ENCODE measurements at places on chromosomes 11 and 22.

DNA sequence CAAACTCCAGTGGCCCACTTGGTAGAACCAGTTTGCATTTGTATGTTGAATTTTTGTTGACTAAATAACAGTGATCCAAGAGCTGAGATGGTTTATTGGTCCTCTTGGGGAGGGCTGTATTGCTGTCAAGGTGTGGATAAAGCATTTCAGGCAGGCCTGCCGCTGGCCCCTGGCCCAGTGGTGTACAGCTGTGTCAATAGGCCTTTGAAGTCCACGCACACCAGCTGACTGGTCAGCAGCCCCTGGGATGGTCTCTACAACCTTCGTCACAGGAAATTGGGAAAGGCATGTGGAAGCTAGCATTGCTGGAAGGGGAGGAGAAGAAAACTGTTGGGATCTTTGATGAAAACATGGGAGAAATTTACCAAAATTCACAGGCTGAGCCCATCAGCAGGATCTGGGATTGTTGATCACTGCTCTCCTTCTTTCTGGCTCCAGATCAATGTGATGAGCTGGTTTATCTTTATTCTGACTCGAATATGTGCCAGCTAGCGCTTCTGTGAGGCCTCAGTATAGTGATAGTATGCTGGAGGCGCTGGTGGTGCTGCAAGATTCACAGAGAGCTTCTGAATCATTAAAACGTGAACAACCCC, 12.5 kb upstream of the E2F8 start:
- H3K27me3 ChIP-seq, result no peaks in the 10 kb centered on the region
- no peaks in the 10 kb centered on the region for H3K4me1 ChIP-seq
- DNase-seq, result no peak

DNA sequence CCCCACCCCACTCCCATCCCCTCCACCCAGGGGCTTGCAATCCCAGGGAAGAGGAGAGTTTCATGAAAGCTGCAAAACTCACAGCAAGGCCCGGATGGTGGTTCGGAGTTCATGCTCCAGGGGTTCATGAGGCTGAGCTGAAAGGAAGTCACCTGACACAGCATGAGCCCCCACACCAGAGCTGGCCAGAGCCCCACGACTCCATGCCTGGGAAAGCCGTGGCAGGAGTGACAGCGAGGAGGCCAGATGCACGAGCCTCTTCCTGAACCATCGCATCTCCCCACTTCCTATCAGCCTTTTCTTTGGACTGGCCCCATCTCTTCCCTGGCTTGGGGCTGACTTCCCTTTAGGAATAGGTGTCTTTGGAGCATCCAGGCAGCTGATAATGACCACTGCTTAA, 105.8 kb downstream of the ABTB2 start:
- peaks cover 7% of the 10 kb centered on the region for H3K4me1 ChIP-seq
- no peak for DNase-seq
- no peaks in the 10 kb centered on the region for H3K36me3 ChIP-seq
- no peak overlapping the region for H3K27ac ChIP-seq
- no peak overlapping the region for H3K4me3 ChIP-seq

GRCh38 chr22:46754110-46754799, 8.2 kb upstream of the TBC1D22A start:
- H3K27ac ChIP-seq, result peak overlapping the region; percentile 88
- H3K36me3 ChIP-seq, result no peaks in the 10 kb centered on the region
- H3K27me3 ChIP-seq, result no peaks in the 10 kb centered on the region
- peaks cover 18% of the 10 kb centered on the region for H3K4me1 ChIP-seq
- H3K4me3 ChIP-seq, result no peak overlapping the region

DNA sequence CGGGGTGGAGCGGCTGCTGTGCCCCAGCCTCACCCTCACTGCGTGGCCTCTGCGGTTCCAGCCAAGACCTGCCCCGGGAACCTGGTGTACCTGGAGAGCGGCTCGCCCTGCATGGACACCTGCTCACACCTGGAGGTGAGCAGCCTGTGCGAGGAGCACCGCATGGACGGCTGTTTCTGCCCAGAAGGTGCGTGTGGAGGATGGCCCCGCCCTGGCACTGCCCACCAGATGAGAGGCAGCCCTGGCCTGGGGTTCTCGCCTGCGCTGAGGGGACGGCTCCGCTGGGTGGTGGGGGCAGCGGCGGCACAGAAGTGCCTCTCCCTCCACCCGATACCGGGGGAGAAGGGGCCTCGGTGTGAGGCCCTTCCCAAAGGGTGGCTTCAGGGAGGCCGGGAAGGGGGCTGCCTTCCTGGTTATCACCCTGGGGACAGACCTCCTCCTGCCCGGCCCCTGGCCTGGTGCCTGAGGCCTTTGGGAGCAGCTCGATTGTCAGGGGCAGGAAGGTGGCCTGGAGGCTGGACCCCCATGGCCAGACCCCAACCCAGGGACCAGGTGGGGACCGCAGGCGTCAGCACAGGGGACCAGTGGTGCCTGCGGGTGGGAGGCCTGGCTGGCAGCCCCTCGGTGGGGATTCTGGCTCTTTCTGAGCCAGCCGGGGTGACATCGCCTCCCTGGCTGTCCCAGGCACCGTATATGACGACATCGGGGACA, 7.1 kb downstream of the MUC2 start:
- H3K27ac ChIP-seq, result no peak overlapping the region
- no peak overlapping the region for H3K4me3 ChIP-seq
- DNase-seq, result no peak
- H3K27me3 ChIP-seq, result no peaks in the 10 kb centered on the region

DNA sequence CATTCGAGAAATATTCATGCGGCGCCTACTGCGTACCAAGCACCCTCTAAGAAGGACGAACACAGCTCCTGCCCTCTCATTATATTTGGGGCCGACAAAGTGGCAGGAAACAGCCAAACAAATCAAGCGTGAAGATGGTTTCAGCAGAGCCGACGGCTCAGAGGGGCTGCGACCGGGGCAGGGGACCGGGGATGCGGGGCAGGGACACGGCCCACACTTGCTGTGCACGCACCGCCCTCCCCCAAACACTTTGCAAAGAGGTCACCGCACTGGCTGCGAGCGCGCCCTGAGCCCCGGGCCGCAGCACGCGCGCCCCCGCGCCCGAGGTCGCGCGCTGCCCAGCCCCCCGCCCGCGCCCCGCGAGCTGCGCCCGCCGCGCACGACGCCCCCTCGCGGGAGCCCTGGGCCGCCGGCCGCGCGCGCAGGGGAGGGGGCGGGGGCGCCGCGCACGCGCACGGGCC, 255 bp upstream of the SYNGR1 start:
- H3K4me3 ChIP-seq, result peak overlapping the region; percentile 47
- peak overlapping the region; percentile 56 for H3K27ac ChIP-seq
- H3K36me3 ChIP-seq, result no peaks in the 10 kb centered on the region
- H3K4me1 ChIP-seq, result peaks cover 17% of the 10 kb centered on the region

DNA sequence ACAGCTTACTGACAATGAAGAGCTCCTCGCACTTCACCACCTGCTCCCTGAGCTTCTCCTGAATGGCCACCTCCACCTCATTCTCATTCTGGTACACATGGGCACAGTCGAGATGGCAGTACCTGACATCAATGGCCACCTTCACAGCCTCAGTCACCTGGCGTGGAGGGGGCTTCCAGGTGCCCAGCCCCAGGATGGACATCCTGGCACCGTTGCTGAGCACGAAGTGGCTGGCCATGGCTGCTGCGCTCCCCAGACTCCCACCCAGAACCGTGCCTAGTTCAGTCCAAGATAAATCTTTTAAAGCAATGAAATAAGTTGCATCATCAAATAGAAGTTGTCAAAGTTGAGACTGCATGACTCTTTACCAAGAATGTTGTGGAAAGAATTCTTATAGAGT, 128.1 kb upstream of the SOX6 start:
- H3K36me3 ChIP-seq, result no peaks in the 10 kb centered on the region
- H3K27me3 ChIP-seq, result no peaks in the 10 kb centered on the region
- H3K4me3 ChIP-seq, result no peak overlapping the region
- H3K27ac ChIP-seq, result no peak overlapping the region
- H3K4me1 ChIP-seq, result no peaks in the 10 kb centered on the region

DNA sequence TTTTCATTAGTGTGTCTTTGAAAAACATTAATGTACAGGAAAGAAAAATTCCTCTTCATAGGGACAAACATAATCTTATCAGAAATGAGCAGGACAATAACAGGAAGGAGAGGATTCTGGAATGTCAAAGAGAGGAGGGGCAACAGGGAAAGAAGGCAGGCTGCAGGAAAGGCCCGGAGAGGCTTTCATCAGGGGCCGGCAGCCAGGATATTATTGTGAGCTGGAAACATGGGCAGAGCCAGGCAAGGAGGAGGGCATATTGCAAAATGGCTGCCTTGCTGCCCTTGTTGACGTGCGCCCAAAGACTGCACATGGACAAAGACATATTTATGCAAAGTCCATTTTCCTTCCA, 433.7 kb downstream of the ETS1 start:
- H3K27me3 ChIP-seq, result peaks cover 5% of the 10 kb centered on the region
- H3K36me3 ChIP-seq, result no peaks in the 10 kb centered on the region
- H3K4me3 ChIP-seq, result no peak overlapping the region
- no peak for DNase-seq
- no peaks in the 10 kb centered on the region for H3K4me1 ChIP-seq

GRCh38 chr11:34512840-34513681, 533 bp downstream of the ELF5 start:
- peak; percentile 73 for DNase-seq
- no peaks in the 10 kb centered on the region for H3K36me3 ChIP-seq
- no peaks in the 10 kb centered on the region for H3K27me3 ChIP-seq

- no peak for DNase-seq
- no peaks in the 10 kb centered on the region for H3K36me3 ChIP-seq
- H3K27ac ChIP-seq, result no peak overlapping the region
- no peaks in the 10 kb centered on the region for H3K4me1 ChIP-seq
- H3K27me3 ChIP-seq, result no peaks in the 10 kb centered on the region
Measured at GRCh38 chr22:46209262-46209661, 40.8 kb downstream of the CDPF1 start.

DNA sequence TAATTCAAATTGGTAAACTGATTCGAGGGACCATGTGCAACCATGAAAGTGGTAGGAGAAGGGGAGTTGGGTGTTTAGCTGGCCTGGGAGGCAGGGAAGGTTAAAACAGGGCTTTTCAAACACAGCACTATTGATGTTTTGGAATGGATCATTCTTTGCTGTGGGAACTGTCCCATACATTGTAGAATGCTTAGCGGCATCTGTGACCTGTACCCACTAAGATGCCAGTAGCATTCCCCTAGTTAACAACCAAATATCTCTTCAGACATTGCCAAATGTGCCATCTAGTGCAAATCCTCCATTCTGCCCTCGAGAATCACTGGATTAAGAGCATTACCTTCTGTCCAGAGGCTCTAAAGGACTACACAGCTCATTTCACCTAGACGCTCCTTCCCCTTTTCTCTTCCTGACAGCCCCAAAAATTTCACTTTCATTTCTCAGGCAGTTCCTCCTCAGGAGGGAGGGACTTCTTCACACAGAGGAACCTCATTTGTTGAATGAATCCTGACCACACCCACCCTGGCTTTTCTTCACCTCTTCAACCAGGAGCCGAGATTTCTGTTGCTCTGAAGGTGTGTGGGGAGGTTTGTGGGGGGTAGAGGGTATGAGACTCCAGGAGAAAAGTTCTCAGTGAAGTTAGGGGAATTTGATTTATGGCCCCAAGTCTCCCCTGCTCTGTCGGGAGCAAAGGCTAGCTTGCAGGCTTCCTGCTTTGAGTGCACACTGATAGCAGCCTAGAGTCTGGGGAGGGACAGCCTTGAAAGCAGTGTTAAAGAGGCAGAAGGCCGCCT, at the start of gene TRIM34:
Gene TRIM34 (plus strand): TSS at position 513 of the 791 bp plus-strand sequence. CDS start 7,331 bp downstream, outside the sequence.
- peak; percentile 76 for DNase-seq
- peaks cover 32% of the 10 kb centered on the region for H3K4me1 ChIP-seq
- no peaks in the 10 kb centered on the region for H3K27me3 ChIP-seq
- no peaks in the 10 kb centered on the region for H3K36me3 ChIP-seq
- peak within 1 kb of the TSS; percentile 57 for H3K27ac ChIP-seq
- H3K4me3 ChIP-seq, result peak within 1 kb of the TSS; percentile 12

GRCh38 chr11:72396041-72396440, 38.3 kb downstream of the CLPB start:
- H3K27me3 ChIP-seq, result no peaks in the 10 kb centered on the region
- no peak overlapping the region for H3K27ac ChIP-seq
- no peak overlapping the region for H3K4me3 ChIP-seq

GRCh38 chr11:116272181-116272789, 500.5 kb downstream of the BUD13 start:
- DNase-seq, result no peak
- H3K36me3 ChIP-seq, result no peaks in the 10 kb centered on the region
- H3K4me3 ChIP-seq, result no peak overlapping the region
- peaks cover 19% of the 10 kb centered on the region for H3K27me3 ChIP-seq

DNA sequence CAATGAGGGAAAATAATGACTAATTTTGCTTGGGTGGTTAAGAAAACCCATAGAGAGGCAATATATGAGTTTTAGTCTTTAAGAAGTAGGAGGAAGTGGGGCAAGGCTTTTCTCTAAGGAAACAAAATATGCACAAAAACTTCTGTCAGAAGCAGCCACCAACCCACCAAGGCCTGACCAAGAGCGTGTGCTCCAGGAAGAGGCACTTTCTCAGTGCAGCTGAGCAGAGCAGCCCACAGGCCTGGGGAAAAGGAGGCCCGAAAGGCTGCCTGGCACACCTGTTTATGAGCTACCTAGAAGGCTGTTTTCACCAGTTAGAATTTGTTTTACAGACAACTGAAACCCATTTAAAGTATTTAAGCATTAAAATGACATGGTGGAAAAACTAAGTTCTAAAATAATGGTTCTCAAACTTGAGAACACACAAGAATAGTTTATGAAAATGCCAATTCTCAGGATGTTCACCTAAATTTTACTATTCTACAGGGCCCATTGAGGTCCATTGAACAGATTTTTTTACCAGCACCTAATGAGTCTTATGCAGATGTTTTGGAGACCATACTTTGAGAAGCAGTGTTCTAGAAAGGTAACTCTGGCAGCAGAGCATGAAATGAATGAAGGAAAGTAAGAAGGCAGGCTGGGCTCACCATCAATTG, 160.5 kb upstream of the DDI1 start:
- no peak for DNase-seq
- no peak overlapping the region for H3K27ac ChIP-seq
- no peak overlapping the region for H3K4me3 ChIP-seq
- no peaks in the 10 kb centered on the region for H3K36me3 ChIP-seq
- H3K4me1 ChIP-seq, result no peaks in the 10 kb centered on the region

- H3K36me3 ChIP-seq, result no peaks in the 10 kb centered on the region
- H3K27ac ChIP-seq, result no peak overlapping the region
- H3K4me1 ChIP-seq, result no peaks in the 10 kb centered on the region
- no peak overlapping the region for H3K4me3 ChIP-seq
Measured at GRCh38 chr22:29722587-29722986, 2.8 kb downstream of the CABP7 start.

DNA sequence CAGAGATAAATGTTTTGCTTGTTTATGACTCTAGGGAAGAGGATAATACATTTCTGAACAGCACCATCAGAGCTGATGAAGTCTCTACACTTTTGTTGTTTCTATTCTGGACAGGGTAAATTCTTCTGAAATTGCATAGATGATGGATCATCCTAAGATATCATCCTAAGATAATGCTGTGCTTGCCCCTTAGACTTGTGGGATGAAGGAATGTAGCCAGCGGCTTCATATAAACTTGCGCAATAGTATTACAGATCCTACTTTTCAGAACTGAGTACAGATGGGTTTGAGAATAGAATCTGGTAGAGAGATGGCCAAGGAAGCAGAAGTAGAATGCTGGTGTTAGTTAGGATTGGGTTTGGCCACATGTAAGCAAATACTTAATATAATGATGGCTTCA, 61.0 kb downstream of the NCAM1 start:
- no peak overlapping the region for H3K27ac ChIP-seq
- no peak for DNase-seq
- H3K4me3 ChIP-seq, result no peak overlapping the region
- no peaks in the 10 kb centered on the region for H3K4me1 ChIP-seq
- H3K27me3 ChIP-seq, result no peaks in the 10 kb centered on the region

- no peak overlapping the region for H3K4me3 ChIP-seq
- peak overlapping the region; percentile 91 for H3K27ac ChIP-seq
- peak; percentile 76 for DNase-seq
- peaks cover 76% of the 10 kb centered on the region for H3K4me1 ChIP-seq
- H3K27me3 ChIP-seq, result no peaks in the 10 kb centered on the region
- H3K36me3 ChIP-seq, result no peaks in the 10 kb centered on the region
Measured at GRCh38 chr11:57777969-57778317, 16.3 kb downstream of the CTNND1 start.
